CD4-positive, alpha-beta T cell treated with Interleukin-12 subunit alpha and Interleukin-12 subunit beta, for 1 hour (primary cell): ENCODE measurements at places on chromosomes 5 and 9.
A peak's percentile ranks its signal among the peaks of the same experiment; 100 is the strongest.

DNA sequence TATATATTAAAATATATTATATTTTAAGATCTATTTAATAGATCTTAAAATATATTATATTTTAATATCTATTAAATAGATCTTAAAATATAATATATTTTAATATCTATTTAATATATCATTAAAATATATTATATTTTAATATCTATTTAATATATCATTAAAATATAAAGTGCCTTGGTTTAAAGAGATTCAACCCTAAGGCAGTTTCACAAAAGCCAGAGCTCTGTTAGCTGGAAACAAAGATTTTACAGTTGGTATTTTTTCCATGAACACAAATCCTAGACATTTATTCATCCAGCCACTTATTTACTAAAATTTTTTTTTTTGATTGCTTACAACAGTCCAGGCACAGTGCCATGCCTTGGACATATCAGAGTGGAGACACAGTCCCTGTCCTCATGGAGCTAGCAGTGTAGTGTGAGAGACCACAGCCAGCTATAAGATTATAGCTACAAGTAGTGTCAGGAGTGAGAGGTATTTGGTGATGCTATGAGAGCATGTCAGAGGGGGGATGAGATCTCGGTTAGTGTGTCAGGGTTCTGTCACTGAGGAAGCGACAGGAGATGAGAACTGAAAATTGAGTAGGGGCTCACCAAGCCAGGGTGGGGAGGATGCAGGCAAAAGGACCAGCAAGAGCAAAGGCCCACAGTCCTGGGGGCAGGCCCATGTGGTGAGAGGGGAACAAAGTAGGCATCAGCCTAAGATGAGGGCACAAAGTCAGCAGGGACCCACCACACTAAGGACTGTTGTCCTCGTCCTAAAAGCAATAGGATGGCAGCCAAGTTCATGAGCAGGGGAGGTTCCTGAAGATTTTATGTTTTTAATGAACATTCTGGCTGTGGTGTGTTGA is 74.5 kb downstream of the FBXO38 start:
- no peak for DNase-seq

- no peak for DNase-seq
These were observed 44.3 kb downstream of the SMARCA2 start for GRCh38 chr9:2059274-2059929.

GRCh38 chr5:170741801-170742200 is 41.7 kb upstream of the GABRP start:
- DNase-seq = no peak

- no peak for DNase-seq
These were observed 11.4 kb upstream of the ZDHHC12 start for GRCh38 chr9:128735373-128735772.

- no peak for DNase-seq
These were observed 201.0 kb downstream of the IRX2 start for GRCh38 chr5:2550509-2550908.

DNA sequence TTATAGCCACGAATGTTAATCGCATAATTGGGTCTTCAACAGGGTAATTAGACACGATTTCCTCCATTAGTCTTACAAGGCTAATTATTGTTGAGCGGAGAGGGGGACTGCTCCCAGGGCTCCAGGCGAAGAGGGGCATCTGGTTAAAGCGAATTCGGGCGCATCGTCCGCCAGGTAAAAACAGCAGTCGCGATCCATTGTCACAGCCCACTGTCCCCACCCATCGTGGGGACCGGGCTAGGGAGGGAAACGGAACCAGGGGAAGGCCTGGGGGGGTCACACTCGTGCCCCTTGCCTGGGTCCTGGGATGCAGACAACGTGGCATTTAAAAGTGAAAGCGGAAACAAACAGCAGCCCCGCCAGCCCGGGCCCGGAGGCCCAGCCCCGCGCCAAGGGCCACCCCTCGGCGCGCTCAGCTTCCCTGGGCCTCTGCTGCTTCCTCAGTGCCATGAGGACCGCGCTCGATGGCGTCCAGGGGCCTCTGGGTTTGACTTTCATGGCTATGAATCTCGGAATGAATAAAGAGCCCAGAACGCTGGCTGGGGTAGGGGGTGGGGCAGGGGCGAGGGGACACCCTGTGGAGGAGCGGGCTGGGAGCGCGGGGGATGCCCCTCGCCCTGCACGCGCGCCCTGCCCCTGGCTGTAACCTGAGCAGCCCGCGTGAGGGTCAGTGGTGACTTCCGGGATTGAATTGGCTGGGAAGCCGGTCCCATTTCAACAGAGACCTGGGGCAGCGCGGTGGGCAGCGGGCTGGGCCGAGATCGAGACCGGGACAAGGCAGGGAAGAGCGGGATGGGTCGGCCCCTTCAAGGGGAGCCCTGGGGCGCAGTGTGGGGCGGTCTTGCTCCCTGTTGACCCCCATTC is 99.9 kb downstream of the GTF3C4 start:
- peak; percentile 66 for DNase-seq

DNA sequence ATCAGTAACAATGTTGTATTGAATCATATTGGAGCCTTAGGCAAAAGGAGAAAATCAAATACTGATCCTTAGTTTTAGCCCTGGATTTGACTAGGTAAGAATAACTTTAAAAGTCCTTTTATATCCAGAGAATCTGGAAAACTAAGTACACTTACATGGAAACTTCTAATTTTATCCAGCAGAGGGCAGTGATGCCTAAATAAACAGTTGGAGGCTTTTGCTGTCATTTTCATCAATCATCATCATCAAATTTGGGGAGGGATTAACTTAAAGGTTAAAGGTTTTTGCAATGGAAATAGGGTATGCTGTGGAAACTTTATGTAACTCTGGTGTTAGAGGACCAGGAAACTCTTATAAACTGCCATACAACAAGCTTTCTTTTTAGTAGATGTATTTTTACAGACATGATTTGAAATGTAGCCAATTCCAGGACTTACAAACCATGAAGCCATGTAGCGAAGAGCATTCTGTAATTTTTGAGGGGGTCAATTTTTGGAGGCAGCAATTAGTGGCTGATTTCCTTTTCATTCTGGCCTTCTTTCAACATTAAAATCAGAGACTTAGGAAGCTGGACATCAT is 112.7 kb downstream of the OSTF1 start:
- peak; percentile 56 for DNase-seq

DNA sequence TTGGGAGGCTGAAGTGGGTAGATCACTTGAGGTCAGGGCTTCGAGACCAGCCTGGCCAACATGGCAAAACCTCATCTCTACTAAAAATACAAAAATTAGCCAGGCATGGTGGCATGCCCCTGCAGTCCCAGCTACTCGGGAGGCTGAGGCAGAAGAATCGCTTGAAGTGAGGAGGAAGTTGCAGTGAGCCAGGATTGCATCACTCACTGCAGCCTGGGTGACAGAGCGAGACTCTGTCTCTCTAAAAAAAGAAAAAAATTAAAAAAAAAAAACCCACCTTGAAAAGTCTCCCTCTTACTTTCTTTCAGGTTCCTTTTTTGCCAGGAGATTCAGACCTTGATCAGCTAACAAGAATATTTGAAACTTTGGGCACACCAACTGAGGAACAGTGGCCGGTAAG is 34.2 kb downstream of the CDK7 start:
- DNase-seq = no peak
